ENCODE measurements at places on chromosomes 2 and 18.

DNA sequence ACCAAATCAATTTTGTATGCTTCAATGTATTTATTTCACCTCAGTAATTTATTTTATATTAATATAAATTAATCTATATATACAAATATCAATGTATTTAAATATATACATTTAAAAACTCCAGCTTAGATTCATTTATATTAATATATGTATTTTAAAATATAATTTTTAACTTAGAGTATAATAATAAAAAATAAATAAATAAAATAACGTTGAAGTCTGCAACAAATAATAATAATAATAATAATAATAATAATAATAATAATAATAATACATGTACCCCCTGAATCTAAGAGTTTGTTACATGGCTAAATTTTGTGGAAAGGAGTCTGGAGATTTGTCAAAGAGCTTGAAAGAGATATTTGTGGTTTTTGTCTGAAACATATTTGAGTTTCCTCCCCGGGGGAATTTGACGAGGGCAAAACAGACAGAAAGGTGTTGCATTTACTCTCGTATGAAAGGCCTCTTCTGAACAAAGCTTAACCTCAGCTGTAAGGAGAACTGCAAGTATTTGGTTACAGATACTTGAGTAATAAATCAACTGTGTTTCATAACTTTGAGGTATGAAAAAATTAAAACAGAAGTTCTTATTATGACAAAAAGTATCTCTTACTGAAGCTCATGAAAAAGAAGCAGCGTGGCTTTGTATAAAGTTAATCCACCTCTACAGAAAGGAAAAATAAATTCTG lies 93.4 kb downstream of the CDH19 start:
- DNase-seq: no peak

- DNase-seq: no peak
These were observed 3.0 kb downstream of the FEV start for GRCh38 chr2:218981881-218982585.

DNA sequence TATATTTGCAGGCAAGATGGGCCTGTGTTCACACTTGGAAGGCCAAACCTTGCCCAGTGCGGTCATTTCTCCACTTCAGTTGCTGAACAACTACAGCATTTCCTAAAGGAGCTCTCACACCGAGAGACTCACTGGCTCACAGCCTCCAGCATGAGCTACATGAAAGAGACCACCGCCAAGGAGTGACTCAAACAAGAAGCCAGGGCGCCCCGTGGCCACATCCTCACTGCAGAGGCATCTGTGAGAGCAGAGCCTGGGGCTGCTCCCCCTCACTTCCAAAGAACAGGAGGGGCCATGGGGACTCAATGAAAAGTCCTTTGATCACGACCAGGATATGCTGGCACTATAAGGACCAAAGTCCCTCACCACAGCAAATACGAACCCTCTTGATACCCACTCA lies 50.0 kb downstream of the TMEM163 start:
- no peak for DNase-seq

DNA sequence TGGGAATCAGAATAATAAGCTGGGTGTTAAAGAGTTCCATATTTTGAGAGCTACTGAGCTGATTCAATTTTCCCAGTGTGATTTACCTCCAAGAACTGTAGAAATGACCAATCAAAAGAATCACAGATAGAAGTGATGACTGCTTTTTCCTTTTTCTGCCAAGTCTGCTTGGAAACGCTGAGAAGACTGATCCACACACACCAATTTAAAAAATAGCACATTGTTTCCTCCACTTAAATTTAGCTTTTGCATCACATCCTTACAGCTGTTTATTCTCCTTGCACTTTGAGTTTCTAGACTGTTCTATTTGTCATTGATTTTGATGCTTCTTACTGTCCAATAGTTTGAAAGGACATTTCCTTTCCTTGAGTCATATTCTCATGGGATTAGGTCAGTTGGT lies 590.3 kb upstream of the CHAC2 start:
- DNase-seq: no peak

GRCh38 chr2:70830366-70830765 lies 5.2 kb downstream of the CD207 start:
- DNase-seq: no peak

GRCh38 chr2:5908071-5908470 lies 215.9 kb downstream of the SOX11 start:
- no peak for DNase-seq
